ENCODE measurements at places on chromosomes 12 and 14.

DNA sequence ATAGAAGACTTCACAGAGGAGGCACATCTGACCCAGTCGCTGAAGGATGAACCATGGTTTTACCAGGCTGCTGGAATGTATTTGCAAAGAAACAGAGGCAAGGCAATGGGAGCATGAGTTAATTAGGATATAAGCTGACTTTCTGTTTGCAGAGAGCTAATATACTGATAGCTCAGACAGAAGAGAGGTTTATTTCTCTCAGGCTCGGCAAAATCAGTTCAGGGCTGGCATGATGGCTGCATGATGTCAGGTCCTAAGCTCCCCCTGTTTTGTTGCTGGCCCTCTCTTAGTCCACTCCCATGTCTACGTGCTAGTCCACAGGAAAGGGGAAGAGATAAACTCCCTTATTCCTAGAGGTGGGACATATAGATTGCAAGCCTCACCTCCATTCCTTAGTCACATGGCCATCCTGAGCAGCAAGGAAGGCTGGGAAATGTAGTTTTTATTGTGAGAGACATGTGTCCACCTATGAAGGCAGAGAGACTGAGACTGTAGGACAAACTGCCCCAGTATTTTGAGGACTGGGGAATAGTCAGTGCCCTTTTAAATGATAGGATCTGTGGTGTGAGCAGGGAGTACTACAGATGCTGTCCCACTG is 224.5 kb downstream of the VRK1 start:
- DNase-seq = no peak

- DNase-seq = no peak
Measured at GRCh38 chr14:65709576-65709975, 297.0 kb downstream of the FUT8 start.

DNA sequence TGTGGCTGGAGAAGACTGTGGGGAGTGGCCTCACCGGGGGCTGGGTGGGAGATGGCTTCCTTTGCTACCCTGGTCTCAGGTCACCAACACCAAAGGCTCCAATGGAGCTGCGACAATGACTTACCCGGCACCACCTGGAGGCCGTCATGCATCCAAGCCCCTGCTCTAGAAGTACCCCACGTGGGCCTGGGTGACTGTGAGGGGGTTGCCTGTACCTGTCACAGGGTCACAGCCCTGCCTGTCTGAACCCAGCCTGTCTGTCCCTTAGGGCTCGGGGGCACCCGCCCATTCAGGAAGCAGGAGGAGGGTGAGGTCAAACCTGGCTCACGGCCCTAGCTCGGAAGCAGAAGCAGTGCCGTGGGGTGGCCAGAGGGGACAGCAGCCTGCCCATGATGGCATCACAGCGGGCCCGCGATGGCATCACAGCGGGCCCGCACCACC is 18.9 kb downstream of the ABCB9 start:
- no peak for DNase-seq

GRCh38 chr14:95326987-95327386 is 7.3 kb upstream of the CLMN start:
- no peak for DNase-seq

DNA sequence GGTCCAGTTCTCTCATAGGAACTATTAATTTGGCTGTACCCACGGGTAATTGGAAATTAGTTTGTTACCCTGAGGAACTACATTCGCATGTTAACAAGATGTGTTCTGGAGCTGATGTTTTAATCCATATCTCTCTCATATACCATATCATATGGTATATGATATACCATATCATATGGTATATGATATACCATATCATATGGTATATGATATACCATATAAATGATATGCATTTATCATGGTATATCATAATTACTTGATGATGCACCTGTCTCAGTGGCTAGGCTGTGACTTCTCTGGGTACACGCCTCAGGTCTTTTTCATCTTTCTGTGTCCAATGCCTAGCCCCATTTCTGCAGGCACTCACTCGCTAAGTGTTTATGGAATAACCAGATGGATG is 13.0 kb downstream of the KCNK10 start:
- DNase-seq = no peak

DNA sequence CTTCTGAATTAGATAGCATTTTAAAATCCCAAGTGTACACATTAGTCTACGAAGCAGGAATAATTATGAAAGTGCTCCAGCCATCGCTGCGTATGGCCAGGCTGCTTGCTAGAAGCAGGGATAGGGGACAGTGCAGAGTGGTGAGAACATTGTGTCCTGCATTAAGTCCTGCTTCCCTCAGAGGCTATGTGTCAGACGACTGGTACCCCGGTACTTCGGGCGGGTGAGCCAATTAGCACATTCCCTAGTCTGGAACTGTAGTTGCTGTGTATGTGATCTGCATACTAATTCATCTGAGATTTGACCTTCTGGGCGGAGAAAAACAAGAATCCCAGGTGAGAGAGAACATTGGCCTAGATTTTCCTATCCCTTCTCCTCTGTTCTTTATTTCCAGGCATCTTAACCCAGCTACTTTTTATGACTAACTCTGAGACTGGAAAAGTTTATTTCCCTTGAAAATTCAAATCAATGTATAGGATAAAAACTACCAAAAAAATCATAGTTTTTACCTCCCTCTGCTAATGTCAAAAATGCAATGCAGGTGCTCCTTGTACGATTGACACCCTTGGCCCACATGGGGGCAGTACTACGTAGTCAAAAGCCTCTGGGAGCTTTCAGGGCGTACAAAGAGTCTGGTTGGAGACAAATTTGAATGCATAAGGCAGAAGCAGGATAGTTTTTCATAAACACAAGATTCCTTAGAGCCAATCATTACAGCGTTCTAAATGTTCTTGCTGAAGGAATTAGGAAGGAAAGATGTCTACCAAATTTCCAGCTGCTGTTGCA is 764.3 kb downstream of the NOVA1 start:
- no peak for DNase-seq

- DNase-seq = no peak
Measured at GRCh38 chr14:50964683-50965390, 20.6 kb upstream of the PYGL start.

GRCh38 chr12:93733358-93733757 is 56.2 kb downstream of the CRADD start:
- DNase-seq = no peak

DNA sequence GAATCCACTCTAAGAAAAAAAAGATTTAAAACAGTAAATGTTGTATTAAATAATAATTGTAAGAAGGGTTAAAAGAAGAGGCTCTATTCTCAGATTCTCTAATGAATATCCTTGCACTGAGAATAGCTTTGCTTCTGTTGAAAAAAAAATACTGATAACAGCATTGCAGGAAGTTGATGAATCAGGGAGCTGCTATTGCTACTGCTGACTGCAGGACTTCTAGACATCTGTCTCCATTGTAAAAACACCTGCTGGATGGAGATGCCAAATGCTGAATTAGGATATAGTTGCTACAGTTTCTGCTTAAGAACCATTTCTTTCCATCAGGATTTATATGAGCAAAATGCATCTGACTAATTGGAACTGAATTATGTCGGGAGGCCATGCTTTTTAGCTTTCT is 50.3 kb upstream of the ANP32D start:
- no peak for DNase-seq

- no peak for DNase-seq
Measured at GRCh38 chr12:71605039-71605438, 58.6 kb downstream of the ZFC3H1 start.

DNA sequence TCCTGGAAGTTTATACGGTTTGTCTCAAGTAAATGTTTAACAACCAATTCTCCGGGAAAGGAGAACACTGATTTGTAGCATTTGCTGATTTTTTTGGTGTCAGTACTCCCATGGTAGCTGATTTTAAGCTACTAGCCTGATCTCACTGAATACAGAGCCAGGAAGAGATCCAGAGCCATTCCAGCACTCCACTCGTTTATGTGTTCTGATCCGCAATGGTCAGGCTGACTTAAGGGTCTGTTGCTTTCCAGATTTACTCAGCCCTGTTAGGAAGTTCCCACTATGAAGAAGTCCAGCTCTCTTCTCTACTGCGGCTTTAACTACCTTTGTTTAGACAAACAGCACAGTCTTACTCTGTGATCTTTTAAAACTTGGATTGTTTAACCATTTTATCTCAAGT is 38.0 kb upstream of the NID2 start:
- no peak for DNase-seq

GRCh38 chr12:119980242-119980641 is 8.8 kb upstream of the BICDL1 start:
- DNase-seq = no peak

DNA sequence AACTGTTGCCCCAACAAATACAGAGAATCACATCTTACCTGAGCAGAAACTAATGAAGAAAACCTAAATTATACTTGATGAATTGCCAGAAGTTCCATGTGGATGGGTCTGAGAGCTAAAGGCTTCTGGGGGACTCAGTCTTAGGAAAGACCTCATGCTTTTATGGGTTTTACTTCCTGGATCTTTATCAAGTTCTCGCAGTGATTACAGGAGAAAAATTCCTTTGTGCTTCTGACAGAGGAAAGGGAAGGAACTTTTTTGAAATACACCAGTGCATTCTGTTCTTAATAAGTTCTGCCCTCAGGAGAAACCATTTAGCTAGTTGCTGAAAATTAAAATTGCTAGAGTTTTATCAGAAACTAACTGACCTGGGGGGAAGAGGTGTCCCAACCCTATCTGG is 203.9 kb upstream of the KITLG start:
- no peak for DNase-seq

DNA sequence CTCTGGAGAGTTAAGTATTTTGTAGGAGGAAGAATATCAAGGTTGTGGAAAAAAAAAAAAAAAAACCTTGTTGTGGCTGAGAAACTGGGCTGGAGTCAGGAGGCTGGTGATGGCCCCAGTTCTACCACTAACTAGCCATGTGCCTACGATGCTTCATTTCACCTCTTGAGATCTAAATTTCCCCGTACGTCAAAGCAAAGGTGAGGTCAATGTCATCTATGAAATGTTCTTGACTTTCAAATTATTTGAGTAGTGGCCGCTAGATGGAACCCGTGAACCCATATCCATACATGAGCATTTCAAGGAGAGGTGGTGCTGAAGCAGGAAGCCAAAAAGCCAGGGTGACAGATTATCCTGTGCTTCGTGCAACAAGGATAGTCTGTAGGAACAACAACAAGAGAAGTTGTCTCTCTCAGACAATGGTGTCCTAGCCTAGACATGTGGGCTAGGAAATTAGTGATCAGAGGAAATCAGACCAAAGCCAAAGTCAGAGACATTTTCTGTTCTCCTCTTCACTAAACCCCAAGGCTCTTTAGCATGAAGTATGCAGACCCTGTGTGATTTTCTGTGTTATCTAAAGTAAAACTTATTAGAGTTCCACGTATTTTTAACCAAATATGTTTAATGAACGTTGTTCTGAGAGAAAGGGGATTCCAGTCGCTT is 95.5 kb upstream of the ETV6 start:
- peak; percentile 51 for DNase-seq

DNA sequence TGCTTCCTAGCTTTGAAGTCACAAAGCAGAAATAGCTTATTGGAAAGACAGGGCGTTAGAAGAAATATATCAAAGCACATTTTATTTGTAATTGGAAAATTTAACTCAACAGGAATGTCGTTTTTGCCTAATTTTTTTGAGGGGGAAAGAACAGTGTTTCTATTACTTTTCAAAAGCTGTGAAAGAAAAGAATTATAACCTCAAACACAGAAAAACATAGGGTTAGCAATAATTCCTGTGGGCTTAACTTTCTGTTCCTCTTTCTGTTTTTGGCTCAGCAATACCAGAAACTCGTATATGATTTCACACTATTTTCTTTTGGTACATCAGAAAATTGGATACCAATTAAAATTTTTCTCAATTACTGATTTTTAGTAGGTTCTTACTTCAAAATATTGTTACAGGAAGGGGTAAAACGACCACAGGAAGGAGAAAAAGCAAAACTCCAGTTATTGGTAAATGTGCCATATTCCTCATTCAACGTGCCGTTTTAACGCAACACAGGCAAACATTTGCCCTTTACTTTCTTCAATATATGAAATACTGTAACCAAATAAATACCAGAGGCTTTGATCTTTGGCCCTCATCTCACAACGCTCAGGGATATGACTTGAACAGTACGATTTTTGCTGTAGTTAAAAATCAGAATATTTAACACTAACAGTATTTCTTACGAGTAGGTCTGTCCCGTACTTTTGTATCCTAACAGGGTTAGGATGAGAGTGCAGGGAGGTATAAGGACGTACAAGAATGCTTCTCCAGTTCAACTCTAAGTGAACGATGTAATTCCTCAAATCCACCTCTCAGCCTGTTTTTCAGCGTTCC is 1.3 kb upstream of the RNU6-7 start:
- no peak for DNase-seq

- no peak for DNase-seq
Measured at GRCh38 chr12:21815306-21816062, 41.0 kb upstream of the KCNJ8 start.

DNA sequence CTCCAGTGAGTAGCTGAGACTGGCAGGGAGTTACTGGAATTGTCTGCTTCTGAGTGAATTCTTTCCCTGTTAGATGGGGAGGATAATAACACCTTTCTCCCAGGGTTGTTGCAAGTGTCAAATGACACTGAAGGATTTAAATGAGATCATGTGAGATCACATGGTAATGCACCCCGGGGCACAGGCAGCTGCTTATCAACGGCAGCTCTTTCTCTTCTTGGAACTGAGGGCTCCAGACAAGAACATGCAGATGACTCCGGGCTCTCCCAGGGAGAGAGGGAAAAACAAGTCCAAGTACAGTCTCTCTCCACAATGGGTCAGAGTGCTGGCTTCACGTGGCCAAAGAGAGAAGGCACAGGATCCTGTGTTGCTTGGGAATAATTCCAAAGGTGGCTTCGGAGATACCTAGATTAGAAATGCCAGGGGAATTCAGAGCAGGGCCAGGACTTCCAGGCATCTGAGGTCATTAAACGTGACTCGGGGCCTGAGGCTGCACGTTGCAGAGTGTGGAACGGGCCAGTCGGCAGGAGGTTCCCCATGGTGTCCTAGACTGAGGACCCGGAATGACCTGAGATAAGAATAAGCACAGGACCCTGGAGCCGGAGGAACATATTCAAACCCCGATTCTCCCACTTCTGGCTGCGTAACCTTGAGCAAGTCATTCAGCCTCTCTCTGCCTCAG is 109.2 kb downstream of the PRMT8 start:
- DNase-seq = no peak

DNA sequence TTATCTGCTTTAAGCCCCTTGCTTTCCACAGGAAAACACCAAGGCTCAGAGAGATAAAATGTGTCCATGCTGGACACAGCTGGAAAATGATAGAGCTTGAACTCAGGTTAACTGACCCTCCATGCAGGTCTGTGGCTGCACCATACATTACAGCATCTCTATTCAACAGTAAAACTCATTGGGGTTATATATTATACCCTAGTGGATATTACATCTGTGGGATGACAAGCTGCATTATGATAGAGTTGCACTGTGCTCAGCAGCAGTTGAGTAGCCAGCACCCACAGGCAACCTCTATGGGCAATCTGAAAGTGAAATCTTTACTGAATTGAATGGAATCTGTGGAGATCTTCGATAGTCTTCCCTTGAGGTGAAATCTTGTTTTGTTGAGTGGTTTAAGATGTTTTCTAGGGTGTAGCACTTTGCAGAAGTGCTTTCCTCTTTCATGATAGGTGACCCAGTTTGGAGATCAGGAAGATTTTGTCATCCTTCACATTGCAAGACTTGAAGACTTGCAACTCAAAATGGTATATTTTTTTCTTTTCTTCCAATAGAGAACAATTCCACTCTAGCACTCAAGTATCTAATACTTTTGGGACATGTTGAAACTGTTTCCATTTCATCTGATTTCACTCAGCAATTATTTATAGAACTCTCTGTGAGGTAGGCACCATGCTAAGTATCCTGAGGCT is 389.2 kb downstream of the RAD51B start:
- DNase-seq = no peak
